SW480 (cell line): ENCODE measurements at places on chromosomes 1 and 21.

GRCh38 chr1:109995536-109995935 is 11.0 kb downstream of the AHCYL1 start:
- DNase-seq, result no peak

- peak; percentile 89 for DNase-seq
Observed at GRCh38 chr1:21586846-21587601, 77.8 kb downstream of the ALPL start.

GRCh38 chr1:196309386-196309785 is 298.9 kb downstream of the KCNT2 start:
- DNase-seq, result peak; percentile 7

GRCh38 chr1:192167911-192168700 is 9.8 kb downstream of the RGS18 start:
- no peak for DNase-seq

DNA sequence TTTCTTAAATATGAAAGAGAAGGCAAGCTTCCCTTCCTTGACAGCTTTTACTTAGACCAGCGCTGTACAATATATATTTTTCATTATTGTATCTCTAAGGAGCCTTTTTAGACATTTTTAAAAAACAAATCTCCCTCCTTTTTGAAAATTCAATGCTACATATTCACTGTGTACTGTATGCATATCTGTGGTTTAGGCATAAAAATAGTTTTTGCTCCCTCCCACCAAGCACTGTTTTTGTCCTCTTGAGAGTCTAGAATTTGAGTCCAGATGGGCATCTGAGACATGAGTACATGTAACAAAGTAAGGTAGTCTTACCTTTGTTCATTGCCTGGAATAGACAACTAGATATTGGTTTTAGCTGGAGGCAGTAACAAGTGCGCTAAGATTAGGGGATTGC is 488.5 kb upstream of the RUNX1 start:
- no peak for DNase-seq

DNA sequence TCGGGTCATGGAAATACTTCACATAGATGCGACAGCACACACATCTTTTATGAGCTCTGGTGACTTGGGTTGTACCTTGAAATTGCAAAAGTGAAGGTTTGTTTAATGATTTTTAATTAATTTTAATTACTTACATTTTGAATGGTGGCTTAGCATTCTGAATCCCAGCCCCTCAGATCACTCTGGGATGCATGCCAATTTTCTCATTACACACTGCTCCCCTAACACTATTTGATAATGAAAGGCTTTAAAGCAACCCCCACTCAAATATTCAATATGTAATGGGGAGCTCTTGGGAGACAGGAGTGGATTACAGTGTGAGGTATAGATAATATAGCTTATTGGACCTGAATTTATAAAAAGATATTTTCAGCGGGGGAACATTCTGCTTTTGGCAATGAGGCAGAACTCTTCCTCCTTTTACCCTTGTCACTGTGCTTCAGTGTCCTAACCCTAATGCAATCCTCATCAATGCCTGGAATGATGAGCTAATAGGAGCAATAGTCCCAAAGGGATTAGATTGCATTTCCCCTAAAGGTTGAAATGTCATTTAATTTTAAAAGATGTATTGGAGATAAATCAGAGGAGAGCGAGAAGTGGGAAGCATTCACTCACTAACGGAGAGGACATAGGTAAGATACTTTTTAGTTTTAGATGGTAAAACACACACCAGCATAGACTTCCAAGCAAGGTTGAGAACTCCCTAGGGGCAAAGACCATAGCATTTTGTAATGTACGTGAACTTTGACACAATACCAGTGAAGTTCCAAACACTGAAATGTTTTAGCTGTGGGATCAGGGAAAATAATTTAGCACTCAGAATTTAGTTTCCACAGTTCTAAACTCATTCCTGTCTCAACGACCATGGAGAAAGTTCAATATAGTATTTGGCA is 384.1 kb upstream of the PLXNA2 start:
- no peak for DNase-seq

GRCh38 chr1:118147522-118147921 is 37.5 kb downstream of the SPAG17 start:
- DNase-seq, result no peak

- no peak for DNase-seq
Observed at GRCh38 chr1:177012342-177012925, 152.1 kb downstream of the ASTN1 start.

- DNase-seq, result no peak
Observed at GRCh38 chr1:234666761-234667160, 56.8 kb upstream of the IRF2BP2 start.

DNA sequence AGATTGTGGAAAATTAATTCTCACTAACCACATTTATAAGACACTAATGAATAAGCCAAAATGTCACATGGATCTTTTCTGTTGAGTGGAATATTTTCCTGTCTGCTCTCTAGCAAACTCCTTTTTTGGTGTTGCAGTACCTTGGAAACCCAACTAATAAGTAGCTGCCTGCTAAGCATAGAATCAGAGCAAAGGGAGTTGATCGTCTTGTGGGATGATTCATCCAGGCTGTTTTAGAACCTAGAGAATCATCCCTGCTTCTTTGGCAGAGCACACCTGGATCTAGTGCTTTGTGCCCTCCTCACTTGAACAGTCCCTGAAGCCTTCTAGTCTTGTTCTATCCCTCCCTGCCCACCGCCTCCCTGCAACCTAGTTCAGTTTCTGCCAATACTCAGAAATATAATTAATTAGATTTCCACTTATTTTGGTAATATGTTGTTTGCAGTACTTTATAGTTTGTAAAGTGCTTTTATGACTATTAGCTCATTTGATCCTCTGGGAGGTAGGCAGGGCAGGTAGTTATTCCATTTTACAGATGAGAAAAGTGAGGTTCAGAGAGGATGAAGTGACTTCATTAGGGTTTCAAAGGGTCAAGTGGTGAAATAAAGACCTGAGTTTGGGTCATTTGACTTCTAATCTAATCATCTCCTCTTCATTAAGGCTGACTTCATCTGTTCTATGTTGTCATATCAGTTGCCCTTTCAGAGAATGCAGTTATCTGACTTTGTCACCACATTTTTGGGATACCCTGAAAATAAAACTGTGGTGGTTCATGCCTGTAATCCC is 2.5 kb downstream of the AGO4 start:
- no peak for DNase-seq

DNA sequence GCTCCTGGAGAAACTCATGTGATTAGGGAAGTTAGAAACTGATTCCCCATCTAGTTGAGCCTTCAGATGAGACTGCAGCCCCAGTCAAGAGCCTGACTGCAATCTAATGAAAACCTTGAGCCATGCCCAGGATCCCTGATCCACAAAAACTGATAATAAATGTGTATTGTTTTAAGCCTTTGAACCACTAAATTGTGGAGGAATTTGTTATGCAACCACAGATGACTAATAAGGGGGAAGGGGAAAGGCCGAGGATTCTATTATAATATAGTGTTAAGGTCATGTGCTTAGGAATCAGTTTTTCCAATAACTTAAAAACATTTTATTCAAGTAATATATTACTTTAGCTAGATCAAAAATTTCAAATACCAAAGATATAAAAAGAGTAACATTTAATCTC is 52.8 kb upstream of the USP25 start:
- DNase-seq, result peak; percentile 5

- DNase-seq, result no peak
Observed at GRCh38 chr1:227886503-227886961, 61.2 kb downstream of the WNT9A start.

GRCh38 chr1:172125250-172125649 is 284.0 kb downstream of the DNM3 start:
- DNase-seq, result no peak

- DNase-seq, result no peak
Observed at GRCh38 chr1:234619071-234619480, 9.1 kb upstream of the IRF2BP2 start.

DNA sequence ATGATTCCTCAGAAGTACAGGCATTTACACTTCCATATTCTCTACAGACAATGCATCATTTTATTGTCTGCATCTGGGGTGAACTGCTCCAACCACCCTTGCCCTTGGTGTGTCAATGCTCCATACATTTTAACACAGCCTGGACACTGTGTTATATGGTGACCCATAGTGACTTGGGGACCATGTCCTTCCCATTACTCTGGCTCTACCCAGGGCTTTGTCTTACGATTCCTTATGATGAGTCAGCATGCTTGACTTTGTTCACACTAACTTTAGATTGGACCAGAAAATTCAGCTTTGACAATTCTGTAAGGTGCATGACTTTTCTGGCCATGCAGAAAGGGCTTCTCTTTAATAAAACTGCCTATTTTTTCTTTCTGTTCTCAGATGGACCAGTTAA is 6.8 kb upstream of the OVAAL start:
- DNase-seq, result no peak

GRCh38 chr1:157240495-157241184 is 102.4 kb upstream of the ETV3 start:
- peak; percentile 94 for DNase-seq

GRCh38 chr1:87853576-87854351 is 525.1 kb downstream of the LMO4 start:
- DNase-seq, result no peak

- DNase-seq, result peak; percentile 73
Observed at GRCh38 chr1:12594966-12595756, 22.8 kb downstream of the DHRS3 start.

GRCh38 chr1:154609398-154610380 is 1.7 kb upstream of the ADAR start:
- peak; percentile 26 for DNase-seq

DNA sequence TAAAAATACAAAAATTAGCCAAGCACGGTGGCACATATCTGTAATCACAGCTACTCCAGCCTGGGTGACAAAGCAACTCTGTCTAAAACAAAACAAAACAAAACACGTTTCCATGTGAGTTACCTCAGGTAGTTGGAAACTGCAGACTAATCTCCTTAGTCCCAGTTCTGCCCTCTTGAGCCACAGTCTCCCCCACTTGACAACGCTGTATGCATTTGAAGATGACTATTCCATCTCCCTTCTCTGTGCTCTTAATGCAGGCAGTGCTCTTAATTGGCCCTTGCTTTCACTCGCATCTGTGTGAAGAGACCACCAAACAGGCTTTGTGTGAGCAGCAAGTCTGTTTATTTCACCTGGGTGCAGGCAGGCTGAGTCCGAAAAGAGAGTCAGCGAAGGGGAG is 19.6 kb upstream of the DHCR24 start:
- no peak for DNase-seq

DNA sequence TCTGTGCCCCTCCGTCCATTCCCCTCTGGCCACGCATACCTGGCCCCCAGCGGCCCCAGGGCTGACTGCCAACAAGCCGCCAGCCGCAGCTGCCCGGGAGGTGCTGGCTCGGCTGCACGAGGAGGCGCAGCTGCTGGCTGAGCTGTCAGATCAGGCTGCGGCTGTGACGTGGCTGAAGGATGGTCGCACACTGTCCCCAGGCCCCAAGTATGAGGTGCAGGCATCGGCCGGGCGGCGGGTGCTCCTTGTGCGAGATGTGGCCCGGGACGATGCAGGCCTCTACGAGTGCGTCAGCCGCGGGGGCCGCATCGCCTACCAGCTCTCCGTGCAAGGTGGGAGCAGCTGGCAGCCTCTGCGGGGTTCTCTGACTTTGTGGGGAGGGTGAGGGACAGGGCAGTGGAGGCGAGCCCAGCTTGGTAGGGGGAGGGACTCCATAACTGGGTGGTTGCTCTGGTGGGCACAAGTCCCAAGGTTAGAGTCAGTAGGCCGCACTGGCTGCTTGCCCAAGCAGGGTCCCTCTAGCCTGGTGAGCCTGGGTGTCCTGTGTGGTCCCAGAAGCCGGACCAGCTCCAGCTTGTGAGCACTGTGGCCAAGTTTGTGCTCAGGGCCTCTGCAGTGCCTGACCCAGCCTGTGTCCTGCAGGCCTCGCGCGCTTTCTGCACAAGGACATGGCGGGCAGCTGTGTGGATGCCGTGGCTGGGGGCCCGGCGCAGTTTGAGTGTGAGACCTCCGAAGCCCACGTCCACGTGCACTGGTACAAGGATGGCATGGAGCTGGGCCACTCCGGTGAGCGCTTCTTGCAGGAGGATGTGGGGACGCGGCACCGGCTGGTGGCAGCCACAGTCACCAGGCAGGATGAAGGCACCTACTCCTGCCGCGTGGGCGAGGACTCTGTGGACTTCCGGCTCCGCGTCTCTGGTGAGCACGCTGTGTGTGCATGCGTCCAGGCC is 8.8 kb downstream of the OBSCN start:
- DNase-seq, result no peak
